Daoy (cell line): ENCODE measurements at places on chromosomes 3 and 15.

GRCh38 chr3:51773529-51774056, 5.4 kb downstream of the IQCF6 start:
- no peak for DNase-seq

DNA sequence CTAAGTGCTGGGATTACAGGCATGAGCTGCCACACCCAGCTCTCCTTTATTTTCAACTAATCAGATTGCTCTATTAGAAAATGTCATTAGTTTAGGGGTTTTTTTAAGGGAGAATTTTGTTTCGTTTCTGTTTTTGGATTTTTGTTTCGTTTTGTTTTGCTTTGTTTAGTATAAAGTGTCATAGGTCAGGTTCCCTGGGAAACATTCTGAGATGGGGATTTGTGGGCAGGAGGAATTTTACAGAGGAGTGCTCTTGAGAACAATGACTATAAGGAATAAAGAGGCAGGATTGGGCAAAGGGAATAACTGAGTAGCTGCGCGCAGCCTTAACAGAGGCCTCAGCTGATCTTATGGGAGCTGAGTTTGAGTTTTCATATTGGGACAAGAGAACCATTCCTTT, 86.8 kb upstream of the NR2F2 start:
- DNase-seq, result no peak

- DNase-seq, result no peak
Measured at GRCh38 chr3:151225040-151225975, 22.3 kb upstream of the GPR171 start.

DNA sequence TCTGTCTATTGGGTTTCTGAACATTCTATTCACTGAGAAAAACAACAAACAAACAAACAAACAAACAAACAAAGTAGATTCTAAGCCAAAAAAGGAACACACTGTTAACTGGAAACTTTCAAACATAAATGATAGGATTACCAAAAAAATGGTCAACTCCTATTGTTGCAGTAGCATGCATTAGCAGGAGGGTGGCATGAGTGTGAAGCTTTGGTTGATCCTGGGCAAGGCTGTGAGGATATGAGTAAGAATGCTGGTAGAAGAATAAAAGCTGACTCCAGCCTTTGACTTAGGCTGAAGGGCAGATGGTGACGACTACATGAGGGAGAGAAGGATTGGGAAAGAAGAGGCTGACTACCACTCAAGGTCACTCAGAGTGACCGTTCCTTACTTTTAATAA, 810.3 kb downstream of the VGLL3 start:
- DNase-seq, result no peak

DNA sequence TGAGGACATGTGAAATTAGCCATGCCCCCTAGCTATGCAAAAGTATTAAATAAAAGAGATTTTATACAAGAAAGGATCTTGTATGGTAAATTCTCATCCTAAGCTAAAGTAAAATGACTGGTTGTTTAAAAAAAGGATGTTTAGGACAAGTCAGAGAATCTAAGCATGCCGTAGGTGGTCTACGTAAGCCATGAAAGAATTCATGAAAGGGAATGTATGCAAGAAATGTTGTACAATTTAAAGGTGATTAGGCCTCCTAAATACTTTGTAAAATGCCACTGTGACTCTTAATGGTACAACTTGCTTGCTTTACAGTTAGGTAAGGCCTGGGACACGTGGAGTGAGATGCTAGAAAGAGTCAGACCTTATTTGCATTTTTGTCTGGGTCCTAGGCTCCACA, 209.0 kb downstream of the EFHB start:
- DNase-seq, result no peak

GRCh38 chr3:69203631-69204314, 81.4 kb upstream of the LMOD3 start:
- no peak for DNase-seq

DNA sequence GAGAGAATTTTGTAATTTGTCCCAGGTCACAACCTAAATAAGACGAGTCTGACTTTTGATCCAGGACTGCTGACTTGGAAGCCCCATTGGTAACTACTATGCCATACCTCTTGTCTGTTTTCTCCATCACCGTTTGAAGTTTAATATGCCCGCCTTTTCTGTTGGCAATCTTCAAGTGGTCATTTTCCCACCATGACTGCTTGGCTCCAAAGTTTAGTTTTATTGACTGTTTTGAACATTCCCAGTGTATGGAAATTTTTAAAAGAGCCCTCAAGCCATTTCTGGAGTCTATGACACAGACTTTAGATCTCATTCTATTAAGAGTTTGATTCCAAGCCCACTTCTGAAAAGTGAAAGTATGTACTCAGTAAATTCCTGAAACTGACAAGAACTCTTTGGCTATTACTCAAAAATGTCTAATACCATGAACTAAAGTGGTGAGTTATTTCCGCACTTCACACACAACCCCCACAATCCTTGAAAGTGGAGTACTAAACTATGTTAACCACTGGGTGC, 136.7 kb upstream of the ADAMTS9 start:
- no peak for DNase-seq

DNA sequence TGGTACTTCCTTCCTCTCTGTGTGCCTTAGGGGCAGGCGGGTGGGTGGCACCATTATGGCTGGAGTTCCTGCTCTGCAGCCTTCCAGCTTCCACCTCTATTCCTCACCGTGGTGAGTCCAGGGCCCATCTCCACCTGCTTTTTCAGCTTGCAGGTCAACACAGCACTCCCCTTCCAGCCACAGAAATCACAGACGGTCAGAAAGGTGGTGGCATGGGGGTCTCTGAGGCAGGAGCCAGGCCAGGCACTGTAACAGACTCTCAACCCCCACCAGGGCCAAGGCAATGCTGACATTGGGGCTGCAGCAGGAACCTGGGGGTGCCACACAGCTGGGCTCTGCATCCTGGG, 16.6 kb downstream of the KLF15 start:
- DNase-seq, result no peak

DNA sequence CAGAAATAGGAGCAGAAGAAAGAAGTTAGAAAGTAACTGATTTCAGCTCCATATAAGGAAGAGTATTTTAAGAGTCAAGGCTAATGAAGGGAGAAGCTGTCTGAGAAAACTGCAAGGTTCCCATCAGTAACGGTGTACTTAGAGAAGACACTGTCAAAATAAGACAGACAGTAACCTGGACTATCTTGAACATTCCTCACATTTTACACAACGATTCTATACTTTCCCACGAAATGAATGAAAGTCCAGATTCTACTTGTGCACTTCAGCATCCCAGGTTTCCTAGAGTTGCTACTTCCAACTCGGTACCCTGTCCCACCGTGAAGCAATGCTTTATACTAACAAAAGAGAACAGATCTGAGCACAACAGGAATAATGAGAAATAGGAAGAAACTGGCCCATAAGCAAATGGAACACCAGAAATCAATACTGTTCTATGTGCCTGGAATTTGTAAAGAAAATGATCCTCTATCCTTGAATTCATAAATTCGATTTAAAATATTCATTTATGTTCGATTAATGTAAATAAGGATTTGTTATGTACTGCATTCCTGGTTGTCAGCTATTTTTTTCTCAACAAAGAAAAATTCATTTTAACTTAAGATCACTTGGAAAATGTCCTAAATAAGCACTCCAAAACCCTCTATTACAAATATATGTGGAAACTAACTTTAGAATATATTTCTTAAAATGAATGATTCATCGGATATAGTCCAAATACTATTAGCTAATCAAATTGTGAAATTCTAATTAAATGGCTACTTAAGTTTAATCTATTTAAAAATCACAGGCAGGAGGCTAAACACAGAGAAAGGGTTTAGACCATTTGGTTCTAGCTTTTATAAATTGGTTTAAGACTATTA, 1.5 kb downstream of the C3orf70 start:
- no peak for DNase-seq

- DNase-seq, result no peak
Measured at GRCh38 chr15:83204697-83205096, 2.9 kb downstream of the HDGFL3 start.

GRCh38 chr3:169581633-169582032, 81.9 kb downstream of the MECOM start:
- DNase-seq, result peak; percentile 29

DNA sequence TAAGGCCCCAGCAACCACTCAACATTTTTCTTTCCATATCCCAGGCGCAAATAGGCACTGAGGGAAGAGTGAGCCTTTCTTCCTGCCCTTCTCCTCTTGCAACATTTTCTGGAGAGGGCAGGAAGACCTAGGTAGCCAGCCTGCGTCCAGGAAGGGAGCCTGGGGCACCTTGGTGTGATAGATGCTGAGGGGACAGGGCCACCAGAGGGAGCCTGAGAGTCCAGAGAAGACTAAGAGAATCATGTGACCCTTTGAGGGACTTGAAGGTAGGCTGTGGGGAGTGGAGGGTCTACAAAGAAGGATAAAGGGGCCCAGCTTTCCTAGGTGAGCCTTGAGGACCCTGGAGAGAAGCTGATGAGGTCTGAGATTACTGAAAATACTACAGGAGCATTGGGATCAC, 346.6 kb downstream of the CNTN6 start:
- DNase-seq, result no peak

DNA sequence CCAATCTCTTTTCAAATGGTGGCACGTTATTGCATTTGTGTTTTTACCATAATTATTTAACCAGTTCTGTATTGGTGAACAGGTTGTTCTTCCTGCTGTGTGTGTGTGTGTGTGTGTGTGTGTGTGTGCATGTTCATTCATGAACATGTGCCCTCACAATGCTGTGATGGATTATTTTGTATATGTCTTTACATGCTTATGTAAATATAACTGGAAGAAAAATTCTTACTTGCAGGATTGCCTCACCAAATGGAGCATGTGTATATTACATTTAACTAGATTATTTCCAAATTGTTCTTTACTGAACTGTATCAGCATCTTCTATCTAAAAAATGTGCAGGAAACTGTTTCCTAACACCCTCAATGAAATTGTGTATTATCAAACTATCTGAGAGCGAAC, 175.2 kb upstream of the ZPLD1 start:
- no peak for DNase-seq

DNA sequence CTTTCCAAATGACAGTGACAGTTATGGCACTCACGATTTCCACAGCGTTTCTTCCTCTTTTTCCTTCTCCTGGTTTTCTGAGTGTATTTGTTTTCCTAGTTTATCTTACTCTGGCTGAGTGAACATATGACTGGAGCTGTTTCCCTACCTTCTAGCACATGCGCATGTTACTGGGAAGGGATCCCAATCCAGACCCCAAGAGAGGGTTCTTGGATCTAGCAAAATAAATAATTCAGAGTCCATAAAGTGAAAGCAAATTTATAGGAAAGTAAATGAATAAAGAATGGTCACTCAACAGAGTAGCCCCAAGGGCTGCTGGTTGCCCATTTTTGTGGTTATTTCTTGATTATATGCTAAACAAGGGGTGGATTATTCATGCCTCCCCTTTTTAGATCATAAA, 23.8 kb downstream of the METTL6 start:
- no peak for DNase-seq

DNA sequence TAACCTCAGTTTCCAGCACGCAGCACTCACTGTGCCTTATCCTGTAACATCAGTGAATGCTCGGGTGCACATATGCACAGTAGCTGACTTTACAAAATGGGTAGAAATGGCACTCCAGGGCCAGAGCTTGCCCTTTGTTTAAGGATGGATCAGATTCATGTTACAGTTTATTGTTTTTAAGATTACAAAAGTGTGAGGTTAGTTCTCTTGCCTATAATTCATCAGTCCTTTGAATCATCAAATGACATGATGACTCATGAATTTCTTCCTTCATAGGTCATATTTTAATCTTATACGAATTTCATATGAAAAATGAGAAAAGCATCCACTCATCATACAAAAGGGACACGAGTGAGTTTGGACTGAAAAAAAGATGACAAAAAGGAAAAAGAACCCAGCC, 545.3 kb downstream of the GBE1 start:
- no peak for DNase-seq

GRCh38 chr3:178762385-178762784, 226.1 kb downstream of the KCNMB2 start:
- no peak for DNase-seq

DNA sequence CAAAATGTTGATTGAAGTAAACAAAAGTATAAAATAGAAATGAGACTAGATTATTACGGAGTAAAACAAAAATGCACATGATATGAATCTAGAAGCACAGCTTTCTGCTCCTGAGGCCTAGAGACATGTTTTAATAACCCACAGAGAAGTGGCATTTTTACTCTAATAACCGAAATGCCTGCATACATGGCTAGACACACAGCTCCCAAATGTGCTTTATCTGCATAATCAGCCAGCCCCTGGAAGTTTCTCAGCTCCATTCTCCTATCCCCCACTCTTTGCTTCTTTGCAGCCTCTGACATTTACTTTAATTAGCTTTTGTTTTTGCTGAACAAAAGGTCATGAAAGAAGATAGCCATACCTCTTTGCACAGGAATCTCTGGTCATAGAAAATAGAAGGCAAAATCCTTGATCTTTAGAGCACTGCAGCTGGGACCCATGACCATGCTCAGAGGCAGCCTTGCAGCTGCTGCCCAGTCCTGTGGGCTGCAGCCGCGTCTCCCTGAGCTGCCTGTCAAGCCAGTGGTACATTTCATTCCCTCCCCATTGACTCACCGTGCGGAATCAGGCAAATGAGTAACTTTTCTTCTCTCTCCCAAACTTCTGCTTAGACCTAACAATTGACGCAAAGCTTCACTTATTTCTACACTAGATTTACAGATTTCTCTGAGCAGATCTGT, at the start of gene VEPH1:
Gene VEPH1, minus strand, starts transcription at position 501 of the 680 bp plus-strand sequence. CDS start 8,067 bp downstream, outside the sequence.
- peak; percentile 46 for DNase-seq

DNA sequence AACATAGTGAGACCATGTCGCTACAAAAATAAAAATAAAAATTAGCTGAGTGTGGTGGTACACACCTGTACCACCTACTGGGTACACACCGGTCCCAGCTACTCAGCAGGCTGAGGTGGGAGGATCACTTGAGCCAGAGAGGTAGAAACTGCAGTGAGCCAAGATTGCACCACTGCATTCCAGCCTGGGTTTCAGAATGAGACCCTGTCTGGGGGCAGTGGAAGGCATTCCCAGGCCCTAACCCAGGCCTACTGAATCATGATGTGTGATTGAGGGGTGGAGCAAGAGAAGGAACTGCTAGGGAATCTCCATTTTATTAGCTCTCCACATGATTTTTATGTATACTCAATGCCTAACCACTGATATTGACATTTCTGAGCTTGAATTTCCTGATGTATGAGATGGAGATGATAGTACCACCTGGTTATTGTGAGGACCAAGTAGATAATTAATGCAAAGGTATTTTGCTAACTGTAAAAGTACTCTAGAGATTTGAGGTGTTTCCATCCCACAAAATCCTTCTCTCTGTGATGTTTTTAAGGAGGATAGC, 169.5 kb upstream of the UMPS start:
- DNase-seq, result no peak

DNA sequence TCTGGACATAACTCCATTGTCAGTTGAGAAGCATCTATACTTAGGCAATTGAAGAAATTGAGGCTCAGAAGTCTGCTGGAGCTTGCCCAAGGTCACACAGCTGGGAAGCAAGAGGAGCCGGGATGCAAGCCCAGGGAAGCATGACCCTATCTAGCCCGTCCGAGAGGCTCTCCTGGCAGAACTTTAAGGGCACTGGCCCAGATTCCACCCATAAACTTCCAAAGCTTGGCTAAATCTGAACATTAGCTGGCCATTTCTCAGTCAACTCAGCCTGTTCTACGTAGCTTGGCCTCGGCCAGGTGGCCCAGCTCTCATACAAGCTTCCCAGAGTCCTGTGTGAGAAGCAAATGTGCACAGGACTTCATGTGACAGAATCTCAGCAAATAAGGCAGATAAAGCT, 75.8 kb downstream of the LRIG1 start:
- DNase-seq, result no peak
